ENCODE measurements at places on chromosomes 3 and 15. TPM values are rescaled to one million over a fixed set of nuclear protein-coding genes. Genes with fewer than 3 reads are reported as not detected.

The SLC6A1 gene
- polyA plus RNA-seq: not detected

The OR4M2 gene
- polyA plus RNA-seq: not detected

The GOLGA6A gene
- polyA plus RNA-seq: 0.14 TPM

The SPESP1 gene
- polyA plus RNA-seq: 0.25 TPM

- DNase-seq: no peak
Measured at GRCh38 chr15:63283126-63283525, 5.7 kb downstream of the APH1B start.

DNA sequence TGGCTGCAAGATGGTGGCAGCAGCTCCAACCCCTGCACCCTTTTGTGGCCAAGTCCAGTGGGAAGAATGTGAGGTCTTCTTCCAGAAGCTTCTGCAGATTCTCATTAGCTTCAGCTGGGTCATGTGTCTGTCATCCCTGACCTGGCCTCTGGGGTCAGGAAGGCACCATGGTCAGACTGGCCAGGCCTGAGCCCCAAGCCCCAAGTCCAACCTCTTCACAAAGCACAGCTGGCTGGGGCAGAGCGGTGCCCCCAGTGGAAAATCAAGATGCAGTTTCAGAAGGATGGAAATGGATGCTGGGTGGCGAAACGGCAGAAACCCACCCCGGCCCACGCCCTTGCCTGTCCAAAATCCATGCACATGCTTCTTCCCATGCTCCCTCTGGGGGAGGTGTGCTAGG lies 15.9 kb upstream of the GATA2 start:
- no peak for DNase-seq

- DNase-seq: no peak
Measured at GRCh38 chr3:53231532-53232511, 24.0 kb downstream of the TKT start.

DNA sequence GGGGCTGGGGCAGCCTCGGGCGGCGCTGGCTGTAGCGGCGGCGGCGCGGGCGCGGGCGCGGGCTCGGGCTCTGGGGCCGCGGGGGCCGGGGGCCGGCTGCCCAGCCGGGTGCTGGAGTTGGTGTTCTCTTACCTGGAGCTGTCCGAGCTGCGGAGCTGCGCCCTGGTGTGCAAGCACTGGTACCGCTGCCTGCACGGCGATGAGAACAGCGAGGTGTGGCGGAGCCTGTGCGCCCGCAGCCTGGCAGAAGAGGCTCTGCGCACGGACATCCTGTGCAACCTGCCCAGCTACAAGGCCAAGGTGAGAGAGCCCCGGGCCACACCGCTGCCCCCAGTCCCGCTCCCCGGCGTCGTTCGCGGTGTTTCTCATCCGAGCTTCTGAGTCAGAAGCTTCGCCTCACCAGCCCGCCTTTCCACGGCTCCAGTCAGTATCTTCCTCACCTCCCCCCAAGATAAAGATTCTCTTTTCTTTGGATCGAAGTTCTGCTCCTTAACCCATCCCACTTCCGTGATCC lies 600 bp downstream of the FBXO45 start:
- peak; percentile 50 for DNase-seq

Data from naive thymus-derived CD4-positive, alpha-beta T cell (primary cell).